Stimulated activated naive CD8-positive, alpha-beta T cell treated with anti-CD3 and anti-CD28 coated beads, Interleukin-15, Interleukin-2, amounts not matched to agents 100 U/mL and 50 U/mL, for 24 hours (primary cell): ENCODE measurements at places on chromosomes 16 and 17.

GRCh38 chr16:28187595-28188004 lies 24.2 kb downstream of the XPO6 start:
- DNase-seq, result no peak

DNA sequence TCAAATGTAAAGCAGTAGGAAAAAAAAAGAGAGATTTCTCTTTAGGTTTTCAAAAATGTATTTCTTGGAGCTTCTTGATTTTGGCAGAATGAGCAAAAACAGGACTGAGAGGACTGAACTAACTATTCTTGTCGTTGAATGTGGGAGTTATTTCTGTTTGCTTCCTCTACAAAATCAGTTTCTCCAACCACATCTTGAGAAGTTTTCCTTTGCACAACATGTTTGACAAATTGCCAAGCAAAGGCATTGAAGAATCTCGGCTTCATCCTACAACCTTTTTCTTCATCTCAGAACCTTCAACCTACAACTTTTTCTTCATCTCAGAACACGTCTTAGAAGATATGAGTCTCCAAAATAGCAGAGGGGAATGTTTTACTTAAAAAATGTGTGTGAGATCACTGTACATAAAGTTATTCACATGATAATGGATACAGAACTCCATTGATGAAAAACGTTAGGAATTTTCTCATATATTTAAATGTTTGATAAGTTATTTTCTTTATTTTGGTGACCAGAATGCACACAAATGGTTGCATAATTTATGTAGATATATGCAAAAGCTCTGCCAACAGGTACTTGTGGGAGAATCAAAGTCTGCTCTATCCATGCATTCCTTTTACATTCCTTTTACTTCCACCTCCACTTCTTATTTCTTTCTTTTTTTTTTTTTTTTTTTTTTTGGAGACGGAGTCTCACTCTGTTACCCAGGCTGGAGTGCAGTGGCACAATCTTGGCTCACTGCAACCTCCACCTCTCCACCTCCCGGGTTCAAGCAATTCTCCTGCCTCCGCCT lies 370.0 kb downstream of the KCNJ2 start:
- no peak for DNase-seq

- DNase-seq, result no peak
These were observed 41.8 kb downstream of the IL4R start for GRCh38 chr16:27355610-27356009.

GRCh38 chr17:40777971-40778370 lies 4.4 kb downstream of the KRT27 start:
- no peak for DNase-seq

- no peak for DNase-seq
These were observed 66.3 kb downstream of the MPRIP start for GRCh38 chr17:17108451-17109049.

GRCh38 chr17:74612046-74612445 lies 11.5 kb downstream of the CD300E start:
- DNase-seq, result no peak

GRCh38 chr16:72172105-72173034 lies at the start of gene PMFBP1:
Gene PMFBP1, minus strand, starts transcription at chr16:72172155. Its CDS starts 947 bp downstream, at chr16:72171208.
- peak; percentile 23 for DNase-seq

- DNase-seq, result no peak
These were observed 228.3 kb upstream of the HSBP1 start for GRCh38 chr16:83579436-83579835.

DNA sequence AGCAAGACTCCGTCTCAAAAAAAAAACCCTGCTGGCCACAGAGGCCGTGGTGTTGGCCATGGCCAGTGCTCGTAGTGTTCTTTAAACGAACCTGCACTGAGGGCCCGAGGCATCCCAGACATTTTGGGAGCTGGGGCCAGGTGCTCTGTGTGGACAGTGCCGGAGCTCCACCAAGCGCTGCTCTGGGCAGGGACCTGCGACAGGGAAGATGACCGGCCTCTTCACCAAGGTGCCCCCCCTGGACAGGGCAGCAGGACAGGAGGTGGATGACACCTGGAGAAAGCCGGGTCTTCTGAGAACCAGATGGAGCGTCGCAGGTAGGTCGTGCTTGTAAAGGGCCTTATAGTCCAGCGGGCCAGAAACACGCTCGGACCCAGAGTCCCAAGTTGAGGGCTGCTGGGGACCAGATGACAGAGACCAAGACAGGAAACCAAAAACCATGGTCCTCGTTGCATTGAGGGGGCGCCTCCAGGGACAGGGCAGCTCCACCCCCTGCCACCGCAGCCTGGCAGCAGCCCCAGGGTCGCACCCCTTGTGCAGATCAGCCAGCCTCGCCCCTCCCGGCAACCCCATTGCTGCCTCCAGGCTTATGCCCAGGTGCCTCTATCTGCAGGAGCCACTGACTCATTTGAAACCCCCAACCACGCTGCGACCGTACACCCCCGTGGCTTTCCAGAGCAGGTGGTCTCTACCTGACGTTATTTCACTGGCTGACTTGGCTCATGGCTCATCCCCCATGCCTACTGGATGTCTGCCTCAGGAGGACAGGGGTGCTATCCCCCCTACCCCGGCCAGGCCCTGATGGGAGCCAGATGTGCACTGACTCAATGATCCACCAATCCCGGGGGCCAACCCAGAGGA lies 4.2 kb upstream of the NTN3 start:
- DNase-seq, result peak; percentile 30

GRCh38 chr17:21512307-21513011 lies 136.3 kb downstream of the KCNJ12 start:
- DNase-seq, result no peak

GRCh38 chr17:63290784-63291183 lies 155.3 kb downstream of the CYB561 start:
- DNase-seq, result no peak

GRCh38 chr17:82178499-82179261 lies 34.0 kb downstream of the CCDC57 start:
- no peak for DNase-seq

GRCh38 chr16:53509906-53510703 lies 7.1 kb upstream of the AKTIP start:
- DNase-seq, result peak; percentile 47

- no peak for DNase-seq
These were observed 15.1 kb downstream of the PRKAR1A start for GRCh38 chr17:68527314-68527713.

DNA sequence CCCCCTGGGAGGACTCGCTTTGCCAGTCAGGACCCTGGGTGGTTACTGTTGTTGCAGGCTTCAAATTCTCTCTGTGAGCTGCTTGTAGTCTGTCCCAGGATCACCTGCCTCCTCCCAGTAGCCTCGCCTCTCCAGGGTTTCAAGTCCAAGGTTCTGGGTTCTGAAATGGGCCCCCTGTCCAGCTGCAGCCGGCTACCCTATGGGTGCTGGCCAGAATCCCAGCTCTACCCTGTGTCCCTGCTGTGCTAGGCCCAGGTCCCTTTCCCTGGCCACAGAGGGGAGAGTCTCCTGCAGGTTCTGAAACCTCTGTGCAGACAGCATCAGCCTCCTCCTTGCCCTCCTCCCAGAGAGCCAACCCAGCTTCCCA lies 21.4 kb downstream of the UNC13D start:
- DNase-seq, result no peak

- DNase-seq, result no peak
These were observed 16.7 kb downstream of the TPSG1 start for GRCh38 chr16:1208239-1208830.

DNA sequence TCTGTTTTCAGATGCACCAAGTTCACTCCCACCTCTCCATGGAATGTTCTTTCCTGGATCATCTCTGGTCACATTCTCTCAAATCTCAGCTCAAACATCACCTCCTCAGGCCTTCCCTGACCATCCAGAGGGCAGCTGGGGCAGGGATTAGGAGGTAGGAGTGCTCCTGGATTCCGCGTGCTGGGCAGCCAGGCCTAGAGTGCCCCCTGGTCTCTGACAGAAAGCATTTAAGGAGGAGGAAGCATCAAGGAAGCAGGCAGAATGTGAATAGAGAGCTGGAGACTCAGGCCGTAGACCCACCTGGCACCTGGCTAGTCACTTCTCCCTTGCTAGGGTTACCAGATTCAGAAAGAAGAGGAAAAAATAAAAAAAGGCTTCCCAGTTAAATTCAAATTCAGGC lies 2.5 kb upstream of the CYB561 start:
- DNase-seq, result no peak

DNA sequence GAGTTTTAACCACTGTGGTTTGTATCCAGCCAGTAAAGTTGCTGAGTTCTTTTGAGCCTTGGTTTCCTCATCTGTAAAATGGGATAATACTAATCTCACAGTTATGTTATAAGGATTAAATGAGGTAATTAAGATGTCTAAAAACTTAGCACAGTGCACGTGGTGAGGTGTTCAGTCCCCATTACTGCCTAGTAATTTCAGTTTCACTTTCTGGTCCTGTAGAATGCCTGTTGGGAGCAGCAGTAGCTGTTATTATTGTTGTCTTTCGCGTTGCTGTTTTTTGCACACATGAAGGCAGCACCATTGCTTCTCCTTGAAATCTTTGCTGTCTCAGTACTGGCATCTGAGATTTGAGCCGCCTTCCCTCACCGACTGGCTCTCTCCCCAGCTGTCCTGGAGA lies 182.4 kb downstream of the DNAH9 start:
- no peak for DNase-seq

GRCh38 chr16:2082171-2082982 lies 34.6 kb downstream of the TSC2 start:
- DNase-seq, result no peak

DNA sequence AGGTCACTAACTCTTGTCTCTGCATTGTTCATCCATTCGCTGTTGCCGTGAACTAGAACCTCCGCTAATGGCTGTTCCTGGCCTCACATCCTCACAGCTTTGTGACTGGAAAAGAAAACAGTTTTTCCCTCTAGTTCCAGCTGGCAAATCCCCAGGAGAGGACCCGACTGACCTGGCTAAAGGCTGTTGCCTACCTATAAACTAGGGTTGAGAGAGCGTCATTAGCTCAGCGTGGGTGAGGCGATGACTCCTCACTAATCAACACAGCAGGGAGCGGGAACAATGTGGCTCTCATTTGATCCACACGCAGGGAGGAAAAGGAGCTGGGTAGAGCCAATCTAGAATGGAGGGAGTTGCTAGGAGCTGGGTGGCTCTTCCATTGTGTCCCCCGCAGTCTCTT lies 282.1 kb upstream of the IRX5 start:
- DNase-seq, result no peak

GRCh38 chr17:44120851-44121605 lies 2.4 kb downstream of the HDAC5 start:
- no peak for DNase-seq

DNA sequence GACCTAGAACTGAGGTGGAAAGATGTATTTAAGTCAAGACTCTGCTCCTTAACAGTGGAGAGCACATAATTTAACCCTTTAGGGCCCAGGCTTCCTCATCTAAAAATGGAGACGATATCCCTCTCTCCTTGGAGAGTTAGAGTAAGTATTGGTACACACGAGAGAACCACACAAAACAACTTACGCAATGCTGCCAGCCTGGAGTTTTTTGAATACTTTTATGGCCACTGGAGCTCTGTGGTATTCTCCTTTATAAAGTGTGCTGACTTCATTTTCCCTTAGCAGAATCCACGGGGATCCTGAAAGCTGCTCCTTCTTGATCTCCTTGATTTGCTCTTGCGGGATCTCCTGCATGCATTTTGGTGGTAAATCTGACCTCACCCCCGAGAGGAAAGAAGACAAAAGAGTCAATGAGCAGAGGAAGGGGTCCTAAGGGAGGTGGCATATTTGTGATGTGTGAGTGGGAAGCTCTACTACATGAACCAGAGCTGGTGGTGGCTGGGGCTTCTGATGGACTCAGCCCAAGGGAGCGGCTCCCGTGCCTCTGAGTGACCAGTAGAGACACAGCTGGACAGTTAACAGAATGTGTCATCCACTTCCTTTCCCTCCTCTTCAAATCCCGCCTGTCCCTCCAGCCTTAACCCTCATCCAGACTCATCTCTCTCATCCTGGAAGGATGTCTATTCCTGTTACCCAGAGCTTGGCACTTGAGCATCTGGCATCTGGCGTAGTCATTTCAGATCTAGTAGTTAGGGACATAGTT lies 9.4 kb downstream of the MLKL start:
- DNase-seq, result no peak

- no peak for DNase-seq
These were observed 52.7 kb upstream of the NOG start for GRCh38 chr17:56540836-56541235.

DNA sequence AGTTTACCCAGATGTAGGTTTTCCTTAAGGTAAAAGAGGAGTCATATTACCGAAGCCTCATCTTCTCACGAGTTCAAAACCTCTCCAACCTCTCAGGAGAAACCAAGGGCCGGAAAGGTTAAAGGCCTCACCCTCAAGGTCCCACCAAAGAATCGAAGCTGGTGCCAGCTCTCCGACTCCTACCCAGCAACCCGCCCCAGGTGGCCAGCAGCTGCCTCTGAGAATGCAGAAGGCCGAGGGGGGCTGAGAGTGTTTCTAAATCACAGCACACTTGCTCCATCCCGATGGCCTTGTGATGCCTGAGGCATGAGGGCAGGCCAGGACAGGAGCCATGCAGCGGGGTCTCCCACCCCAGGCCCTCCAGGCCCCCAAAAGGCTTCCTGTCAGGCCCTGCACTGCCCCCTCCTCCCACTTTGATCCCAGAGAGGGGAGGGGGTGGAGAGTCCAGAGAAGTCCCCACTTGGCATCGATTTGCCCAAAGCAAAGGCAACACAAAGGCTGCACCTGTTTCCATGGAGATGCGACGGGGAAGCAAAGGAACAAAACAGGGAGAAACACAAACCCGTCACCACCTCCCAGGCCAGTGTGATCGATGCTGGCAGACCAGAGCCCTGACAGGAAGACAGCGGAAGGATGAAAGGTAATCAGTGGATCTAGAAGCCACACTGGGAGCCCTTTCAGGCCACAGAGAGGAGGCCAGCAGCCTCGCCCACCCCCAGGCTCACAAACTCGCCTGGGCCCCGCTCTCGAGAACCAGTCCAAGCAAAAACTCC lies 39.0 kb downstream of the CUEDC1 start:
- no peak for DNase-seq

DNA sequence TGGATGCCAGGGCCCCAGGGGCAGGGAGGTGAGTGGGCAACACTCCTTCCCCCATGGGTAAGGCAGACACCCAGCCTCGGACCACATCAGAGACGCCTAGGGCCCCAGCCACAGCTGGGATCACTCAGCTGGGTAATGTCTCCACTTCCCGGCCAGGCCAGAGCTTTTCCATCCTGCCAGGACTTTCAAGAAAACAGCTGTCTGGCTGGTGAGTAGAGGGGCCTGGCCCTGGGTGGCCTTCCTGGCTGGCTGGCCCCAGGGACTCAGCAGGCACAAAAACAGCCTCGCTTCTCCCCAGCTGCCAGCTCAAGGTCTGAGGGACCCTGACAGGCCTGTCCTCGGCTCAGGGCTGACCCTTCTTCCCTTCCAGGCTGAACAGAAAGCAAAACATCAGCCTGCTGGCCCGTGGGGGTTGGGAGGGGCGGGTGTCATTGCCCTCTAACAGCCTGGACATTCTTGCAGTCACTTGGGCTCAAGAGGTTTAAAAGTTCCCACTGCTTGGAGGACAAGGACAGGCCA lies 45.3 kb upstream of the JPH3 start:
- no peak for DNase-seq
